ENCODE measurements at places on chromosomes 2 and 18.

DNA sequence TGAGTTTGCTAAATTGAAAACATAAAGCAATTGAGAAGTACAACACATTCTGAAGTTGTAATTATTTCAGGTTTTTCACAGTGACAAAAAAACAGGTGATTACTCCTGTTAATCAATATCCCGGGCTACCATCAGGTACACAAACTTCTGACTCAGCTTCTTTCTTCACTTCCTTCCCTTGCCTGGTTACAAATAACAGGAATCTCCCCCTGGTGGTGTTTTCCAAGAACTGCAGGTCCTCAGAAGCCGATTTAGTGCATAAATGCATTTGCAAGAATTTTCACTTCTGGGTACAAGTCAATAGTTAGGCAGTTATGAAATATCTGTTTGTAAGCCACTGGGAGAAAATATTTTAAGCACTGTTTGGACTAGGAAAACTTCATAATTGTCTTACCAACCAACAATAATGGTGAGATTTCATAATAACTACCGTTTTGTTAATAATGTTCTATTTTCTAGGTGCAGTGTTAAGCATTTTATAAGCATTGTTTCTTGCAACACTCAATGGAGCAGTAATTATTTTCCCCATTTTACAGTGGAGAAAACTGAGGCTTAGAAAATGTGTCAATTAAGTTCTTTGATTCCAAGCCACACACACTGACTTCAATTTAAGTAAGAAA, 12.4 kb upstream of the GMCL1 start:
- DNase-seq: peak; percentile 60

DNA sequence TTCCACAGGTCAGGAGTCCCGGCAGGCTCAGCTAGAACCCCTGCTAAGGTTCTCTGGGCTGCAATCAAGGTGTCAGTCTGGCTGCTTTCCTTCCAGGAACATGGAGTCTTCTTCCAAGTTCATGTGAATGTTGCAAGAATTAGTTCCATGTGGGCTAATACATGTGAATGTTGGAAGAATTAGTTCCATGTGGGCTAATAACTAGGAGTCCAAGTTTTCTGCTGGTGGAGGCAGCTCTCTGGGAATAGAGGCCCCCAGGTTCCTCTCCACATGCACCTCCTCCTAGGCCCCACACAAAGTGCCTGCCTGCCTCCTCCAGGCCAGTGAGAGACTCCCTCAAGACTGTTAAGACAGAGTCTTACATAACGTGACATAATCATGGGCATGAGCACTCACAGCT, 140.8 kb upstream of the SLC35G4 start:
- no peak for DNase-seq

DNA sequence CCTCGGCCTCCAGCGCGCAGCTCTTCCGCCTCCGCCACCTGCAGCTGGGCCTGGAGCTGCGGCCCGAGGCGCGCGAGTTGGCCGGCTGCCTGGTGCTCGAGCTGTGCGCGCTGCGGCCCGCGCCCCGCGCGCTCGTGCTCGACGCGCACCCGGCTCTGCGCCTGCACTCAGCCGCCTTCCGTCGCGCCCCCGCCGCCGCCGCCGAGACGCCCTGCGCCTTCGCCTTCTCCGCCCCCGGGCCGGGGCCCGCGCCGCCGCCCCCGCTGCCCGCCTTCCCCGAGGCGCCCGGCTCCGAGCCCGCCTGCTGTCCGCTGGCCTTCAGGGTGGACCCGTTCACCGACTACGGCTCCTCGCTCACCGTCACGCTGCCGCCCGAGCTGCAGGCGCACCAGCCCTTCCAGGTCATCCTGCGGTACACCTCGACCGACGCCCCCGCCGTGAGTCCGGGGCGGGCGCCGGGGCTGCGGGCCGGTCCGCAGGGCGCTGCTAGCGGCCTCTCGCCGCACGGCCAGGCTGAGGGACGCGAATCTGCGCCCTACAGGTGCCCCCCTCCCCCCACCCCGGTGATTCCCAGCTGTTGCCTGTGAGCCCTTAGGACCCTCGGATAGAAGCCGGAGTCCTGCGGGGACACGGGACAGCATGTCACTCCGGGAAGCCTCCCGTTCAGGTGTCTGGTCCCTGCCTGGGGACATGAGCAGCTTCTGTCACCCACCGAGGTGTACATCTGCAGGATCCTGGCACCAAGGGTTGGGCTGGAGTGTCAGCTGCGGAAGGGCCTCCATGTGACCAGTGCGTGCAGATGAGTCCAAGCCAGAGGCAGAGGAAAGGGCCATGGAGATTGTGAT, 616 bp downstream of the RNPEPL1 start:
- peak; percentile 43 for DNase-seq

DNA sequence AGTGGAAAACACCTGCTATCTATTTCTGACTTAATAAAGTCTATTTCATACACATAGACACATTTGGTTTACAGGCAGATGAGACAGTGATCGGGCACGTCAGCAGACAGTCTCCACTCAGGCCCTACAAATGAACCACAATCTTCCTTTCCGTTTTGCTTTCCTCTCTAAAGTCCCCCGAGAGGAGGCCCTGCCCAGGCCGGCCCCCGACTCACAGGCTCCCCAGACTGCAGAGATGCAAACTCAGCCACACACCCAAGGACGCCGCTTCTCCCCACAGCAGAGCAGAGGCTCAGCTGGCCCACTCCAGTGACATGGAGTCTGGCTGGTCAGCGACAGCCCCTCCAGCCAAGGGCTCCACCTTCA, 9.3 kb upstream of the MTERF4 start:
- no peak for DNase-seq

DNA sequence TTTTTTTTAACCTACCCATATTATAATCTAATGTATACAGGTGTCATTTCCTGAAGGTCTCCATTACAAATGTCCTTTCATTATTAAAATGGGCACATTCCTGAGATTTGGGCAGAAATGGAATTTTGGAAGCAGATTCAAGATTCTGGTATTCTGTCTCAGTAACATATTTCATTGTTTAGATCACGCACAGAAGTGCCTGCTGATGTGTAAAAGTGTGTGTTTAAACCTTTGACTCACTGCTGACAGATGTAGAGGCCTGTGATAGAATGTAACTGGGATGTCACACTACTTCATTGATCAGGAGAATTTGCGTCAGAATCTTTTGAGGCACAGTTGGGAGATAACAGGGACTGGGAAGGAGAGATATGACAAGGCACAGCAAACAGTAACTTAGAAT, 276.8 kb upstream of the EPAS1 start:
- no peak for DNase-seq

- no peak for DNase-seq
Observed at GRCh38 chr2:190110131-190110530, 47.6 kb upstream of the MSTN start.

DNA sequence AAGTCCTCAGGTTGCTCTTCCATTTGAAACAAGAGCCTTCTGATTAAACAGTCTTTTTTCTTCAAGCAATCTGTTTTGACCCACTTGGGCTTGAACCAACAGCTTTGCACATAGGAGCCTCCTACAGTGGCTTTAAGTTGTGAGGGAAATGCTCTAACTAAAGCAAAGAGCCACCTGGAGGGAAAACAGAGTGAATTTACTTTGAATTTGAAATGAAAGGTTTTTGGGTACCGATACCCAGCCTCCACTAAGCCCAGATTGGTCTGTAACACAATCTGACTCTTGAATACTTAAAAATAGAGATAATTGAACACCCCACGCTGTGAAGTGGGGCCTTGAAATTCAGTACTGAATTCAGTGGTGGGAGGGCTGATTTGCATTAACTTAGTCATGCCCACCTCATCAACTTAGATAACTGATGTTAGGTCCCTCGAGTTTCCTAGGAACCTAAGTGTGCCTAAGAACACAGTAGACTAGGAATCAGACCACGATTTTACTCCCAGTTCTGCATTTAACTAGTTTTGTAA, 56.3 kb upstream of the ACVR1C start:
- no peak for DNase-seq

DNA sequence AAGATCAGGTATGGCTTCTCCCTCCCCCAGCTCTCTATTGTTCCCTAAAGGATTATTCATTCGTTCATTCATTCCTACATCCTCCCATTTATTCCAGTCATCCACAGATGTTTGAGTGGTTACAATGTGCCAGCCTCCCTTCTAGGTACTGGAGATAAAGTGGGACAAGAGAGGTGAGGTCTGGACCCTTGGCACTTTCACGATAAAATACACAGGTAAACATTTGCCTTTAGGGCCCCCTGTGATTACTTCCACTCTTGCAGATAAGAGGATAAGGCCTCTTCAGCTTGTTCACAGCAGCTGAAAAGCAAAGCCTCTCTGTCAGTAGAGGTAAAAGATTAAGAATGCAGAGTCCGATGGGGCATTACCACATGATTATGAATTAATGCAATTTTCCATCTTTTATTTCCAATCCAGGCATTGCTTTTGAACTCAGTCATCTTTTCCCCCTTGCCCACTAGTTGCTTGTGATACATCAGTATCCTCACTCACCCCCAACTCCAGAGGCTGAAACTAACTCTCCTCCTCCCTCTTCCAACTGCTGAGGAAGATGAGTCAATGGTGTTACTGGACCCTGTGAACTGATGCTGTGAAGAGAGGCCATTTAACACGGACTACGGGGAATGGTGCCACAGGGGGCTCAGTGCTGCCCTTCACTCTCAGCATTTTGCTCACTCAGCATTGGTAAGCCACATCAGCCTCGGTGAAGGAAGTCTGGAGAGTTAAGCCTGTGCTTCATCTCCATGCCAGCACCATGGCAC, 1.1 kb upstream of the DPP4 start:
- no peak for DNase-seq

DNA sequence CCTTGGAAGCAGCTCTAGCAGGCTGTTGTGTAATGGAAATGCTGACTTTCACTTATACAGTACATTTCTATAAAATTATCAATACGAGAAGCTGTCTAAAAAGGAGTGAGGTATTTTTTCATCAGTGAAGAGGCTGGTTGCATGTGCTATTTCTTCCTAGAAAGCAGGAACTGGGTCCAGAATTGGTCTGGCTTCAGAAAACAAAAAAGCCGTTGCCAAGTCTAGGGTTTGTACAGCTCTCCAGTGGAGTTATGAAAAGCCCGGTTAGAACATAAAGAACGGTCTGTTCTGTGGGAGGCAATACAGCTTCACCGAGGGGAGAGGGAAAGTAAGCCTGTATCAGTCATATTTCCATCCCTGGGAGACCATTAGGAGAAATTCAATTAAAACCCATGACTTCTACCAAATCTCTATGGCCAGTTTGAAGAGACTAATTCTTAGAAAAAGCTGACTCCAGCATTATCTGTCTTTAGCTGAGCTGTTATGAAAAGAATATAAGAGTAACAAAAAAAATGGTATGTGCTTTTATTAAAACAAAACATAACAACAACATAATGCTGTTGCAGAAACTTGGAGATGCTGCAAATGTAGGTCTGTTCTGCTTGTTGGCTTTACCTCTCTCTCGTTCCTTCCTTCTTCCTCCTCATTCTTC, 217.0 kb downstream of the CMPK2 start:
- no peak for DNase-seq

GRCh38 chr2:88626171-88627054, 851 bp downstream of the EIF2AK3 start:
- DNase-seq: peak; percentile 47

- no peak for DNase-seq
Observed at GRCh38 chr2:26710743-26711456, 18.4 kb downstream of the KCNK3 start.

- DNase-seq: no peak
Observed at GRCh38 chr2:28582595-28582994, 86.7 kb downstream of the PLB1 start.

DNA sequence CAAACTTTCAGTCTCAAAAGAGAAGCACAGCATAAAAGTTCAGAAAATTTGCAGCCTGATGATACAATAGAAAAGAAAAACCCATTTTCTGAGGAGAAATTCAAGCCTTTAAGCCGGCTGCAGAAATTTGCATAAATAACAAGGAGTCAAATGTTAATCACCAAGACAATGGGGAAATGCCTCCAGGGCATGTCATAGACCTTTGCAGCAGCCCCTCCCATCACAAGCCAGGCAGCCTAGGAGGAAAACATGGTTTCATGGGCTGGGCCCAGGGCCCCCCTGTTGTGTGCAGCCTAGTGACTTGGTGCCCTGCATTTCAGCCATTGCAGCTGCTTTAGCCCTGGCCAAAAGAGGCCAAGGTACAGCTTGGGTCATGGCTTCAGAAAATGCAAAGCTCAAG, 54.1 kb upstream of the CAVIN2 start:
- no peak for DNase-seq

DNA sequence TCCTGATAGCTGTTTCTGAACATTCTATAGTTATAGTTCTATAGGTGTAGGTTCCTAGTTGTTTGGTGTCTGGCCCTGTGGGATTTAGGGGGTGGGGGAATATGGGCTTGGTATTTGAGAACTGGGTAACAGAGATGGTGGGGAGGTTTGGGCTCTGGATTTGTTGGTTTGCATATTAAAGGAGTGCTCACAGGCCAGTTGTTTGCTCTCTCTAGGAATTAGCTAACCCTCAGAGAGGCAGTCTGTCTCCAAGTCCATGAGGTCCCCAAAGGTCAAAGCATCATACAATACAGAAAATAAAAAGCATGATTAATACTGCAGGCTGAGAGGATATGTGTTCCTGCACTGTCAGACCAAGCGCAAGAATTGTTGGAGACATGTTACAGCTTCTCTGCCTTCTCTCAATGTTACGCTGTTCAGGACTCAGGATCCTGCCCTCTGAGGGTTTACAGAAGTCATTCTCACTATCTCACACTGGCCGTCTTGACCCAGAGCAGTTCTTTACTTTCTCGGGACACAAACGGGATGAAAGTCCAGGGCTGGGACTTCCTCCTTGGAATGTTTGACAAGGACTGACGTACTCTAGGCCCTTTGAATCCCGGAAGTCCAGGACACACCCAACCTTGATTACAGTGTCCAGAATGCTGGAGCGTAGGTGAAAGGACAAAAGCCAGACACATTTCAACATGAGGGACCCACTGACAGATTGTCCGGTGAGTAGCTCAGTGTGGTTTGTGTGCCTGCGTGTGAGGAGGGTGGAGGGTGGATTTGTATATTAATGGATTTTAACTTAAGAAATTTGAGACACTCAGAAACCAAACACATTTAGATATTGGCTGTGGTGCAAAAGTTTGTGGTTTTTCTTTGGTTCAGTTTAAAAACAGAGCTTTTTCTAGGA, at the start of gene NOSTRIN:
NOSTRIN (plus strand) TSS at position 677 of the 898 bp plus-strand sequence; CDS start at position 687, 10 bp downstream.
- DNase-seq: no peak

DNA sequence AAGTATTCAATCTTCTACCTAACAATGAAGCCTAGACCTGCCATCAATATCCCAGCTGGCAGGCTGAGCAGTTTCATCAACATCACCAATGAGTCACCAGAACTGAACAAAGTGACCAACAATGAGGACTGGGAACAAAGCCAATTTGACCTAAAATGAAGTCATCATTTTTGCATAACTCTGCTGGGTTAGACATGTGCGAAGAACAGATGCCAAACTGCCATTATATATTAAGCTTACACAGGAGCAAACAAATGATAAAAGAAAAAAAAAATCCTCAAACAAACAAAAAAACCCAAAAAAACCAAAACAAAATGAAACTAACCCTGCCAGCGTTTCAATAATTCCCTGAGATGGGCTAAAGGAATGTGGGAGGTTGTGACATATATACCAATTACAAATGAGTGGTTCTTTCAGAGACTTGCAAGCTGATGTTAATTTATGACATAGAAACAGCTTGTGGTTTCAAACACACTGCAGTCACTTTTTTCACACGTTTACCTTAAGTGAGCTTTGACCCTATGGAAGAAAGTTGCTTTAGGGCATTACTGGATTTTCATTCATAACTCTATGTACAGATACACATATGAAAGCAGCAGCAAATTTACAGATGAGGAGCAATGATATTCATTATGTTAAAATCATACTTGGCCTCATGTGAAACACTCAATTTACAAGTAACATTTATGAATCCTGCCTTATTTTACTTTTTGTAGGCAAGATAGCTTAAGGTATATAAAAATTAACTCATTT, 56.9 kb upstream of the CCDC141 start:
- no peak for DNase-seq
